ENCODE measurements at places on chromosomes 2 and 18.

DNA sequence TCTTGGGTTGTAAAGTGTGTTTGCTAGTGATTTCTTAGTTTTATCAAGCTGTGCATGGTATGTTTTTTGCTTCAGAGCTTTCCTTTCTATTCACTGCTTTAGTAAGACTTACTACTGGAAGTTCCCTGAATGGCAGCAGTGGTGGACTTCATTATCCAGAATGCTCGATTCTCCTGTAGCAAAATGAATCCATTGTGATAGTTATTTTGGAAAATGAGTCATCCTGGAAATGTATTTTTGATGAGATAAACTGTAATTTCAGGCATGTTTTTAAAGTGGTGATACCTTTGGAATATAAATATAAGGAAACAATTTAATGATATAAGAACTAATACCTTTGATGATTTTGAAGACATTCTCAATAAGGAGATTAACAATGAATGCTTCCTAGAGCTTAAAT, 387.1 kb downstream of the PTPRM start:
- no peak for DNase-seq

GRCh38 chr2:144310484-144310883, 209.4 kb downstream of the ZEB2 start:
- DNase-seq: no peak

GRCh38 chr2:96869281-96869821, 529 bp downstream of the SEMA4C start:
- no peak for DNase-seq

DNA sequence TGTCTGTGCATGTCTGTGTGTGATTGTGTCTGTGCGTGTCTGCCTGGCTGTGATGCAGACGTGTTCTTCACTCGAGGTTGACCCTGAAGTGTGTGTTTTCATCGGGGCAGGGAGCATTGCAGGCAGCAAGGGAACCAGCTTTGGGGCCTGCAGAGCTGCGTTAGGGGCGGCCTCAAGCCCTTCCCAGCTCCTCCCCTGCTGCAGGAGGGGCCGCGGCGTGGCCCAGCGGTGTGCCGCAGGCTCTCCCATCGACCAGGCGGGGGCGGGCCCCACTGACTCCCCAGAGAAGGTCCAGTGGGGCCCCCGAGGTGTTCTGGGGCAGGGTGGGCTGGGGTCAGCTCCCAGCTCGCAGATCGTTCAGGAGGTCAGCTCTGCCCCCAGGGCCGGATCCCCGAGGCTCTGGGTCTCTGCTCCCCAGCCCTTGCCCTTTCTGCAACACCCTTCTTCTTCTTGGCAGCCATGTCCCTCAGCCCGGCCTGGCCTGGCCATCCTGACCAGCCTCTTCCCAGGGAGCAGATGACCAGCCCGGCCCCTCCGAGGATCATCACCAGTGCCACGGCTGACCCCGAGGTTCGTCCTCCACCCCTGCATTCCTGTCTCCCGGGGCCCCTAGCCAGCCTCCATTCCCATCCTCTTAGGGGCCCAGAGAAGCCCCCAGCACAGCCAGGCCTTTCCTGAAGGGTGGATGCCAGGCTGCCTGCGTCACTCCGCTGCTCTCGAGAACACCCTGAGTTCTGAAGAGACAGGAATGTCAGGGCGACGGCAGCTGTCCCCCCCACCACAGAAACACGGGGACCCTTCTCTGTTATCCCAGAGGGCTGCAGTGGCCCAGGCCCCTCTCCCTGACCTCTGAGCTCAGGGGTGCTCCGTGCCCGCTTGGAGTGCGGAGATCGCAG, 11.1 kb upstream of the KLHL30 start:
- DNase-seq: no peak

- DNase-seq: no peak
Measured at GRCh38 chr2:173972636-173973035, 7.5 kb upstream of the SP3 start.

DNA sequence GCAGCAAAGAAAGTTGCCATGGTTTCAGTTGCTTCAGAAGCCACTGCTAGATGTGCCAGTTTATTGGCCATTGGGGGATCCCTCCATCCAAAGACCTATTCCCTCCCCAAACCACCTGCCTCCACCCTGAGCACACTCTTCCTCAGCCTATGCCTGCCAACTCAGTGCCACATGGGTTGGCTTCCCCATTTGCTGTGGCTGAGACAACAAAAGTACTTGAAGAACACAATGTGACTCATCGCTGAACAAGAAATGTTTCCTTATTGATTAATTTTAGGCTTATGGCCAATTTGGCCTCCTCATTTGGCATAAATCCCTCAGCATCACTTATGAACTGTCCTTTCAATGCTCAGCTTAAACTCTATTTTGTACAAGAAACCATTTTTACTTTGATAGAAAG, 215.9 kb downstream of the TMEM247 start:
- peak; percentile 80 for DNase-seq

DNA sequence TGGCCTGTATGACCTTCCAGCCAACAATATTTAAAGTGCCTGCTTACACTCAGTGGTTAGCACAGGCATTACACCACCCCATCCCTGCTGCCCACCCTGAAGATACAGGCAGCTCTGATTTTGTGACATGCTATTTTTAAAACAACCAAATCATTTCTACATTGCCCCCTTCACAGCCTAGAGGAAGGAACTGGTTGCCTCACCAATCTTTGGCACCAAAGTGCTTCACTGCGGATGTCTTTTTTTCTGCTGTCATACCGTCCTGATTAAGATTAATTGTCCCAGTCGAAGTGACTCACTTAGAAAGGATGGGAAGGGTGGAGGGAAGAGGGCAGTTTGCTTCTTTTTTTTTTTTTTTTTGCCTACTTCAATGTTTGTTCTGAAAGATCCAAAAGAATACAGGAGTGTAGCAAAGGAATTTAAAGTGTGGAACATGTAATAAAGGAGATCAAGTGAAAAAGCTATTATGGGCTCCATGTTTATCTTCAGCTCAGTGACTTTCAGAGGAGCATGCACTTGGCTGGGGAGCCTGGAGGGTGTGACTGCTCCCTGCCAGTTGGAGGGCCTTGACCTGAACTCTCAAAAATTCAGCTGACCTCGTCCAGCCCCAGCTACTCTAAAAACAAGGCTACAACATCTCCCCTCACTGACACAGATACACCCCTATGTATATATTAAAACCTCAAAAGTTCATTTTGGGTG, 501.1 kb upstream of the TNP1 start:
- DNase-seq: peak; percentile 26

DNA sequence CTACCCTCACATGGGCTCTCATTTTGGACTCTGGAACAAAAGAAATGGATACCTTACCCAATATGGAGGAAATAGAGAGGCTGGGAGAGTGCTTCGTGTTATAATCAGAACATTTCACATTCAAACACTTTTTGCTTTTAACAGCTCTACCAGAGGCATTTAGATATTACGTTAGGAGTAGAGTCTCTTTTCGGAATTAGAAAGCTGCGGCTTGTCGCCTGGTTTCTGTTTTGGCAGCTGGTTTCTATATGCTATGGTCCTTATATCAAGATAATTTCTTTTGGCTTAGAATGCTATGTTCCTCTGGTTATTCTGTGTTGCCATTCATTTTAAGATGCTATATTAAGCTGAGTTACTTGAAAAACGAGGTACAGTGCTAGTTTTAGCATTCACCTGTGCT, 392.8 kb upstream of the GALNT5 start:
- no peak for DNase-seq

- peak; percentile 68 for DNase-seq
Measured at GRCh38 chr2:113240150-113240914, 38.4 kb downstream of the PAX8 start.

DNA sequence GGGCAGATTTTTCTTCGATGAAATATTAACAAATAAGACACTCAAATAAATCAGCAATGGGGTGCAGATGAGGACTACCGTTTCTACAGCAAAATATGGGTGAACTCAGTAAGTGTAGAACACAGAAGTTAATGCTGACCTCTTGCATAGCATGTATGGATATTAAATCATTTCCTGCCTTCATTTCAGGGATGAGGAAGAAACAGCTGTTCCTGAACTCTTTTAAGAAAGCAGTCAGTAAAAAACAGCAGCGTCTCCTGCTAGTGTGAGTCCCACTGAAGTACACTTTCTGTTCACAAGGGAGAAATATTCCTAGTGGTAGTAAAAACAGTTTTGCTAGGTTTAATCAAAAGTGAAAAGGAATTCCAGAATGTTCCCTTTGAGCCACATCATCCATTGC, 379.0 kb downstream of the ZEB2 start:
- peak; percentile 57 for DNase-seq

GRCh38 chr2:186105016-186105724, 366.6 kb downstream of the FSIP2 start:
- DNase-seq: no peak

DNA sequence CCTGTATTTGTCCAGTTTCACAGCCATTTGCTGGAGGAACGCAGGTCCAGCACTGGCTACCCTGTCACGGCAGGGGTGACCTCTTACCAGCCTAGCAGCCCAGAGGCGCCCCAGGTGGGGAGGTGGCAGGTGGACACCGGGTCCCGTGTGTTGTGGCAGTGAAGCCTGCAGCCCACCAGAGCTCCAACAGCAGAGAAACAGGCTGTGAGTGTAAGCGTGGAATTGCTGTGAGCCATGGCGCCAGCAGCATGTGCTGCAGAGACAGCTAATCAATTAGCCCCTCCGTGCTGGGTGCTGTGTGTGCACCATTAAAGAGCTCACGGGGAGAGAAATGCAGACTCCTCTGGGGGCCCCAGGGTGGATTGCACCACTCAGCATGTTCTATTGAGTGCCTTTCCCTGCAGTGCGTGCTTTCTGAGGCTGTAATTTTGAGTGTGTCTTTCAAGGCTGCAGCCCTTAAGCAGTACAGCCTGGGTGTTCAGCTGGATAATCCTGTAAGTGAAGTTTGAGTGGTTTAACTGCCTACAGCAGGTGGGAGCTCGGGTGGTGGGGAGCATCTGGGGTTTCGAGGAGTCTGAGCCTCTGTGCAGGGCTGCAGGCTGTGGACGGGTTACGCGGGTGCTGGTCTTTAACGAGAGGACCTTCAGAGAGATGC, 15.9 kb downstream of the RTP5 start:
- DNase-seq: no peak

- DNase-seq: no peak
Measured at GRCh38 chr2:160628811-160629210, 135.2 kb upstream of the RBMS1 start.

DNA sequence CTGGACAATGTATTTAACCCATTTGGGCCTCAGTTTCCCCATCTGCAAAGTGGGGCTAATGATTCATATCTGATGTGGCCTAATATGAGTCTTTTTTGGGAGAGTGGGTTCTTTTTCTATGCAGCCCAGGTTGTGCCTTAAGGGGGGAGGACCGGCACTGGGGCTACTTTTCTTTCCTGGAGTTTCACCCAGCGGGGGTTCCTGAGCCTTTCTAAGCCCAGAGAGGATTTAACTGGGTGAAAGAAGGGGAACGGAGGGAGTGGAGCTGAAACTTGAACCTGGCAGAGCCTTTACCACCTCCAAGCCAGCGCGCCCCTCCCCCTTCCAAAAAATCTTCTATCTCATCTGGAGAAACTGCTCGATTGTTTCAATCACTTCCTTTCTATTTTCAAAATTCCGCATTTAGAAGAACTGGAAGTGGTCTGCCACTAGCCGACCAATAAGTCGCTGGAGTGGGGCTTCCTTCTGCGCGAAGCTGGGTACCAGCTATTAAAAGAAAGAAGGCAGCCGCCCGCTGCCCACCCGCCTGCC, 205.0 kb upstream of the SMAD2 start:
- peak; percentile 7 for DNase-seq

DNA sequence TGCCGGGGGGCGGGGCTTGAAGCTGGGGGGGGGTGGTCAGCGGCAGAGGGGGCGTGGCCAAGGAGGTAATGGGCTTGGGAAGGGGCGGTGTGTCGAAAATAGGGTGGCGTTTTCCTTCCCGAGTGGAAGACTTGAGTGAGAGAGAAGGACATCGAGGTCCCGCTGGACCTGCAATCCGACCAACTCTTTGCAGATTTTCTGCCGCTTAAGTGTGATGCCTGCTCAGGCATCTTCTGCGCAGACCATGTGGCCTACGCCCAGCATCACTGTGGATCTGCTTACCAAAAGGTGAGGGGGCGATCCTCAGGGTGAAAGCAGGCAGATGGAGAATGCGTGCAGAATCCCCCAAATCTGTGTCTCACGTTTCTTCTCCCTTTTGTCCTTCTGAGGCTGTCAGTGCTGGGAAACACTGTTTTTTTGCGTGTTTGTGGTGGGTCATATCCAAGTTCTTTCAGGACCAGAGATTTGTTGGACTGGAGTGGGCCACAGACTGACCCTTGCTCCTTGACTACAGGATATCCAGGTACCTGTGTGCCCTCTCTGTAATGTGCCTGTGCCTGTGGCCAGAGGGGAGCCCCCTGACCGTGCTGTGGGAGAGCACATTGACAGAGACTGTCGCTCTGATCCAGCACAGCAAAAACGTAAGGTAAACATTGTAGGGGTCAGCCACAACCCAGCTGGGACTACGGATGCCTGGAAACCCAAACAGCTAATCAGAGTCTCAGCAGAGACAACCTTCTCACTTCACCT, 727 bp downstream of the ZFAND2B start:
- DNase-seq: no peak

GRCh38 chr2:71896385-71897136, 251.1 kb downstream of the CYP26B1 start:
- no peak for DNase-seq

GRCh38 chr2:190984595-190984994, 29.4 kb downstream of the STAT1 start:
- DNase-seq: no peak

- no peak for DNase-seq
Measured at GRCh38 chr18:60872434-60872833, 460.8 kb upstream of the CDH20 start.

GRCh38 chr2:157784823-157785175, 91.3 kb downstream of the ACVR1 start:
- DNase-seq: no peak

DNA sequence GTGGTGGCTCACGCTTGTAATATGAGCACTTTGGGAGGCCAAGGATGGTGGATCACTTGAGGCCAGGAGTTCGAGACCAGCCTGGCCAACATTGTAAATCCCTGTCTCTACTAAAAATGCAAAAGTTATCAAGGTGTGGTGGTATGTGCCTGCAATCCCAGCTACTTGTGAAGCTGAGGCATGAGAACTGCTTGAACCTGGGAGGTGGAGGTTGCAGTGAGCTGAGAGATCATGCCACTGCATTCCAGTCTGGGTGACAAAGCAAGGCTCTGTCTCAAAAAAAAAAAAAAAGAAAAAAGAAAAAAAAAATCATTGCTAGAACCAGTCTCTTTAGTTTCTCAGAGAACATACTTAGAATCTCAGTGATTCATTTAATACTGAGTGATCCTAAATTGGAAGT, 217.1 kb downstream of the DYM start:
- no peak for DNase-seq

- DNase-seq: no peak
Measured at GRCh38 chr2:220065581-220065980, 438.2 kb downstream of the SLC4A3 start.

GRCh38 chr2:170973492-170974303, 44.6 kb downstream of the GORASP2 start:
- DNase-seq: peak; percentile 73

GRCh38 chr18:2002151-2002550, 569.2 kb downstream of the METTL4 start:
- DNase-seq: no peak

- peak; percentile 61 for DNase-seq
Measured at GRCh38 chr2:118865106-118865505, 17.7 kb upstream of the EN1 start.

Measured in inflammatory macrophage (primary cell).